Stimulated activated CD4-positive, alpha-beta T cell treated with anti-CD3 and anti-CD28 coated beads, Interleukin-1b, Interleukin-23, amount 100 ng/mL, for 1 hour (primary cell): ENCODE measurements at places on chromosomes 7 and 10.

DNA sequence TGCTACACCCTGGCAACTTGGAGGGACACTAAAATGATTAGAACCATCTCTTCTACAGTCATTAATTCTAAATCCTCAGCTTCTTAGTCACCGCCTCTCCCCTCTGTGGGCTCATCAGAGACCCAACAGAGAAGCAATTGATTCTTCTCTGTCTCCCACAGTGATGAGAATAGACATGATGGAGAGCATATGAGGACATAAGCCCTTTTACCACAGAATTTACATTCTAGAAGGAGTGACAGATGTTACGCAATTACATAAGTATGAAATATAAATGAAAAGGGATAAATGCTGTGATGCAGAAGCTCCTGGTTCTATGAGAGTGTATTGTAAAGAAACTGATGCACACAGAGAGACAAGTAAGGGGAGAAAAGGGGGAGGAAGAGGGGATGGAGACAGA lies 18.1 kb upstream of the ABCB5 start:
- no peak for DNase-seq

DNA sequence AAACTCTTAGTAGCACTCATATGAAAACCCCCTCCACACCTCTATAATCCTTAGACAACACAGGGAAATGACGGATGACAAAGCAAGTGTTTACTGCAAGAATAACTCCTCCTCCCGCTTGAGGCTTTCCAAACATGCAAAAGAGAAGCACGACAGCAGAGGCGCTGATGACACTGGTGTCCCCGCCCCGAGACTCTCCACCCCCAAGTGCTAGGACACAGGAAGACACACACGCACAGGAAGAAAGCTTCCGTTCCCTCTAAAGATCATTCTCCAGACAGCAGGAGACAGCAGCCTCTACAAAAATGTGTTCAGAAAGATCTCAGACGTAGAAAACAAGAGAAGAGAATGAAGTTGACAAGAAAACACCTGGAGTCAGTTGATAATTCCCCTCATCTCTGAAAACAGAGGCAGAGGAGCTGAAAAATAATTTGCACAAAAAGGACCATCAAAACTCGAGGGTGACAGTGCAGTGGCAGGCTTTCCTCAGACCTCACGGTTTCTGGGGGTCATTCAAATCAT lies 90.2 kb downstream of the DLG5 start:
- peak; percentile 38 for DNase-seq

DNA sequence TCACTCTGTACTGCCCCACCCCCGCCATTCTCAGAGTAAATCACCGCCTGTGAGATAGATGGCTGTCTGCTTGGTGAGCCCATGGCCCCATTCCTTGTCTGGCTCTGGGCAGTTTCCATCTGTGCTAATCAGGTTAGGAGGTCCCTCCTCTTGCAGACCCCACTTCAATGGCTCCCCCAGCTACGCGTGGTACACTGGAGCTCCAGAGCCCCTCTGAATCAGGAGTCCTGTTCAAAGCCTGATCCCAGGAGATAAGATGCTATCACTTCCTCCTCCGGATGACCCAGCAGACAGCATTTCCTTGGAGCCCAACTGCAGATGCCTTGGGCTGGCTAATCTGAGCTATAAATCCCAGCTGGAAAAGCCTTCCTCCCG lies 122.3 kb downstream of the SH3PXD2A start:
- DNase-seq: no peak

GRCh38 chr10:78777466-78777865 lies 291.3 kb upstream of the ZMIZ1 start:
- DNase-seq: no peak

DNA sequence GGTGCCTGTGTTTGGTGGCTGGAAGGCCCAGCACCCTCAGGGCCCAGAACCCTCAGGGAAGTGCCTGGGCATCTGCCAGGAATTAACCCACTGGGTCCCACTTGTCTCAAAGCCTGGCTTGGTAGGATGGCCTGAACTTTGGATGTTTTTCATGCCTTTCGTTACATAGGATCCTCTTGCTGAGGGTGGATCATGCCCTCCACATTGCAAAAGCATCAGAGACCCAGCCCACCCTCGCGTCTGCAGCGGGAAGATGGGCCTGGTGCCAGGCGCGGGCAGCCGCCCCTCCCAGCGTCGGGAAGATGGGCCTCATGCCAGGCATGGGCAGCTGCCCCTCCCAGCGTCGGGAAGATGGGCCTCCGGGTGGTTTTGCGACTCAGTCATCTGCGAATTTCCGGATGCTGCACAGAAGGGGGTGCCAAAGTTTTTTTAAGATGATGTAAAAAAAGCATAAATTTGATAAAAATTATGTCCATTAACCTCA lies 51.9 kb upstream of the PRKAR1B start:
- no peak for DNase-seq

DNA sequence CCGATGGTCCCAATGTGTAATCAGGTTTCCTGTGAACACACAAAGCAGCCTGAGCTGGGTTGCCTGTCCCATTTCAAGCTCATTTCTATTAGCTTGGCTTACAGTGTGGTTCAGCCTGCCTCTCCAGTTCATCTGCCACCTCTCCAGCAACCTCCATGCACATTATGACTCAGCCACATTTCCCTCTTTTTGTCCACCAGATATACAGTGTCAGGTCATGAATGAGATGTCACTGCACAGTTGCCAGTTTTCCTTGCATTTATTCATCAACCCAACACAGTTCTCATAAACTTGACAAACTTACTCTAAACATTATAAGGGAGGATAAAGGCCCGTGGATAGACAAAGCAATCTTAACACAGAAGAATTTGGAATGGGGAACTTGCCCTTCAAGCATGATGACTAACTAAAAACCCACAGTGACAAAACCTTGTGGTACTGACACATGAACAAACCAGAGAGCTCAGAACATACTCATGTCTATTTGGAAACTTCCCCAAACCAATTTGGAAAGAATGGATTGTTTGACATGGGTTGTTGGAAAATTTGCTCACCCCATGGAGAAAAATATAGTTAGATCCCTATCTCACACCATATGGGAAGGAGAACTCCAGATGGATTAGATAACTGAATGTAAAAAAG lies 2.5 kb upstream of the CFAP58 start:
- no peak for DNase-seq

- no peak for DNase-seq
Observed at GRCh38 chr10:119341459-119342301, 134.3 kb downstream of the GRK5 start.

- no peak for DNase-seq
Observed at GRCh38 chr7:1810961-1811849, 141.1 kb downstream of the ELFN1 start.

DNA sequence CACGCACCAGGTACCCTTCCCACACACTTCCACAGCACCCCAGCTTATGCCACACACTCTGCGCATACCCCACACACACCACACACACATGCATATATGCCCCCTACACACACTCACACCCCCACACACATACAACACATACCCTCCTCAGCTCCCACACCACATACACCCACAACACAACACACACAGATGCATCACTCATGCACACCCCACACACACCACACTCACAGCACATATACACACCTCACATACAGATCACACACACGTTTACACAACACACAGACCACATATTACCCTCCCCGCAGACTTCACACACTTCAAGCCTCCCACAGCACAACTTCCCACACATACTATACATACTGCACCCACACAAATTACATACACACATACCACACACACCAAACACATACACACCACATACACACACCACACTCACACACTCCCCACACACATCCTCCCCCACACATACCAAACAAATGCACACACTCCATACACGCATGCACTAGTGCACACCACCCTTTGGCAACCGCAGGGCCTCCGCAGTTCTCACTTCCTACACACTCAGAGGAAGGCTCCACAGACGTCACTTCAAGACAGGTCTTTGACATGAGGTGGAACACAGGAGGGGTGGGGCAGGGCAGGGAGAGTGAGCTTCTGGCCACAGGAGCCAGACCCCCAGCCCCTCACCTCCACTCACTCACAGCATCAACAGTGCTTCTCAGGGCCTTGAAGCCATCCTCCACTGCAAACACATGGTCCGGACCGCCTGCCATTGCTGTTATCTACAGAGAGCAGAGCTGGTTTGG lies 18.5 kb upstream of the ANTXRL start:
- no peak for DNase-seq

DNA sequence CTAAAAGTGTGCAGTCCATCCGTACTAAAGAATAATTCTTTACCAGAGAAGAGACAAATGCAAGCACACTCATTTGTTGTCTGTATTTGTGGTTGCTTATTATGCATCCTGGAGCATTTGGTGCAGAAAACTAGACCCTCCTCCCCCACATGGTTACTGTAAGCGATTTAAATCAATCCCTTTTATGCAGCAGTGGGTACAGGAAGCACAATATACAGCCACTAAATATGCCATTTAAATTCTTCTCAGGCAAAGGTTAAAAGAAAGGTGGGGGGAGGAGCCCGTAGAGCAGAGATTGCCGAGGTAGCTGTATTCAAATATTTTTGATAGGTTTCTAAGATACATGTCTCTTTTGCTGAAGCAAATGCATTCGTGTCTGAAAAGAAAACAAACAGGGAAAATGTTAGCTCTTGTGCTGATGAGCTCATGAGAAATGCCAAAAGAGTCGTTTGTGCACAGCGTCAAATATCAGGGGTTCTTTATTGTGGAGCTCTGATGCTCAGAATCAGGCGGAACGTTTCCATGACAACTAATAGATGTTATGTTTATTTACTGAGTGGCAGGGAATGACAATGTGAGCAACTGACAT lies 131.3 kb upstream of the NPVF start:
- no peak for DNase-seq

GRCh38 chr7:104961821-104962220 lies 52.2 kb upstream of the KMT2E start:
- DNase-seq: no peak

DNA sequence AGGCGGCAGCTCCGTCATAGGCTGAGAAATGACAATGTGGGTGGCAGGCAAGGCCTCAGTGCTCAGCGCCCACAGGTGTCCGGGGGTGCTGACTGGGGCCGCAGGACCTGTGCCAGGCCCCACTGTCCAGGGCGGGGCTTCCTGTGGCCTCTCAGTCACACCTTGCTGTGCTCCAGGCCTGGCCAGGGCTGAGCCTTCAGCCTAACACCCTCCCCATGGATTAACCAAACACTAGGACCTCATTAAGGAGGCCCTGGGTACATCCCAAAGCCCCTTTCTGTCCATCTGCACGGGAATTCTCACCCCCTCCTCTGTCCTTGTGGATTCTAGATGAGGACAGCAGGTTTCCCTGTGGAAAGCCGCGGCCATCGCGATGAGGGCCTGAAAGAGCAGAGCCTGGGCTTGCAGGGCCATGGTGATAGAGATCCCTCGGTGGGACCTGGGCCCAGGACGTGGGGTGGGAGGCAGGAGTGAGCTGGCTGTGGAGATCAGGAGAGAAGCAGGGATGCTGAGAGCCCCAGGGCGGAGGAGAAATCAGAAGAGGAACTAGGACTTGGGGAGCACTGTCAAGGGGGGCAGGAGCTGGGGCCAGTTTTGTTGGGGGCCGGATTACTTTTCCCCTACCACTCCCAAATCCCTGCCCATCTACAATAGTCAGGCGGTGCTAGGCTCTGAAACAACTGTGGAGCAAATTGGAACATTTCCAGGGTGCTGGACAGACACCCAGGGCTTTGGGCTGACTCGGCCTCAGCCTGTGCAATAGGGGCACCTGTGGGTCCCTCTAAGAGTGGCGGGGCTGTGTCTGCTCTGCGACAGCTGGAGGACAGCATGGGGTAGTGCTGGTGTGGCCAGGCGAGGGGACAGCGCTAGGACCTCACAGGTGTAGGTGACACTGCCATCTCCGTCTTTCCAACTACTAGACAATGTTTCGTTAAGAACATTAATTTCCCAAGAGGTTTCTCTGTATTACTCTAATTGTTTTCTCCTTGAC lies 23.3 kb upstream of the MNX1 start:
- no peak for DNase-seq

GRCh38 chr7:37372750-37373149 lies 75.9 kb downstream of the ELMO1 start:
- no peak for DNase-seq

GRCh38 chr10:79189853-79190435 lies 121.2 kb downstream of the ZMIZ1 start:
- no peak for DNase-seq

GRCh38 chr7:167976-168791 lies 24.2 kb upstream of the FAM20C start:
- no peak for DNase-seq

DNA sequence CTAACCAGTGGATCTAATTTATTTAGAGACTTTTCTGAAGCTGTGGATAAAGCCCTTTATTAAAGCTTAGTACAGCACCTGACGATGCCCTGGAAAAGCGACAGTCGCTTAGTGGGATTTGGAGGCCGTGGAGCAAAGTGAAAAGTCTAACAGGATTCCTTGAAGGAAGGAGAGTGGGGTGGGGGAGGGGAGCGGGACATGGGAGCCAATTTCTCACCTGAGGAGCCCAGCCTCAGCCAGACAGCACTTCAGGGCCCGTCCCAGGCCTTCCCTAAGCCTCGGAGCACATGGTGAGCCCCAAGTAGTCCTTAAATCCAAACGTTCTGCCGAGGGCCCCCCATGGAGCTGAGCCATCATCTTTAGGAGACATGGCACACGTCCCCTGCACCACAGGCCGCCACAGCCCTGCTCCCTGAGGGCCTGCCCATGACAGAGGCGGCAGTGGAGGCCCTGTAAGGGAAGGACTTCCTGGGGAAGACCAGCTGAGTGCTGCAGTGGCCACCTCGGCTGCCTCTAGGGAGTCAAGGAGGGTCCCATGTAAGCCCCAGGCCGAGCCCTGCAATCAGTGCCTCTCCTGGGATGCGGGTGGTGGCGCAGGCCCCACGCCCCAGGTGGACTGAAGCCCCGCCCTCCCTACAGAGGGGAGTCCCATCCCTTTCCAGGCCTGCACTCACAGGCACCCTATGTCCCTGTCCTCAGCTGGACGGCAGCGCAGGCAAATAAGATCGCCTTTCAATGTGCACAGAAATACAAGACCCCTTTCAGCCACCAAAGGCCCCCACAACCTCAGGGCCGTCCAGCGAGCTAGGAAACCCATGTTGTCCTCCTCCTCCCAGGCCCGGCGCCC lies 187.0 kb downstream of the MAD1L1 start:
- no peak for DNase-seq

DNA sequence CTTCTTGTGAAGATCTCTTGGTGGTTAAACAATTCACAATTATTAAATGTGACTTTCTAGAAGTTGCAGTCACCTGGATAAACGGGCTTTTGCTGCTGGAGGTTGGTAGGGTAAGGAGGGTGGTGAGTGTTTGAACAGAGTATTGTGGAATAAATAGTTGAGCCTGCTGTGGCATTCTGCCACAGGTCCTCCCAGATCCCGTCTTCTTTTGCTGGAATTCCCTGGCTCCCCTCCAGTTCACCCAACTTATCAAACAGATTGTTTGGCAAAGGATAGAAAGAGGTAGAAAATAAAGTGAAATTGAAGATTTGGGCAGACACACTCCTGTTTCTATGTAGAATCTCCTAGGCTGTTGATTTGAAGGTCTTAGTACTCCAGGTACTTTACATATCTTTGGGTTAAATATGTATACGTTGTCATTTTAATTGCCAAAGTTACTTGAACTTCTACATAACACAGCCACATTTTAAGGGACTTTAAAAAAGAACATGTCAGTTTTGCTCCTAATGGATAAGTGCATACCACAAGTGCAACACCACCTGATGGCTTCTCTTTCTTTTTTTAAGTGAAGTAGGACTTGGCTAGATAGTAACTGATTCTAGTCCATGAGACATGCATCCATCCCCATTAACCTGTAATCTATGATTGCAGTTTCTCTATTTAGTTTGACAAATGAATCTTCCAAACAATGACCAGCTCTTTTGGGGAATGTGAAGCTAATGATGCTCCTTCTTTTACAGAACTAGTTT lies 83.0 kb downstream of the ARL4A start:
- no peak for DNase-seq
